ENCODE measurements at places on chromosomes 12 and 14.
A peak's percentile ranks its signal among the peaks of the same experiment; 100 is the strongest.

DNA sequence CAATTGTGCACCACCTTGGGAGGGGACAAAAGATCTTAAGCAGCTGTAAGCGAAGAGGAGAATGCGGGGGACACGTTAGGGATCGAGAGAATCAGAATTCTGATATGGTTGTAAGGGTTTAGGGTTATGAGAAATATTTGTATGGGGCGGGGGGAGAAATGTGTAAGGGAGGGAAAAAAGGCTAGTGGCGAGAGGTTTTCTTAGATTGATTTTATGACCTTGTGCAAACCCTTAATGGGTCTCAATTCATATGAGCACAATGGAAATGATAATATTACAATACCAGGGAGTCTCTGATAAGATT is 396 bp downstream of the NDUFA9 start:
- no peak for DNase-seq

DNA sequence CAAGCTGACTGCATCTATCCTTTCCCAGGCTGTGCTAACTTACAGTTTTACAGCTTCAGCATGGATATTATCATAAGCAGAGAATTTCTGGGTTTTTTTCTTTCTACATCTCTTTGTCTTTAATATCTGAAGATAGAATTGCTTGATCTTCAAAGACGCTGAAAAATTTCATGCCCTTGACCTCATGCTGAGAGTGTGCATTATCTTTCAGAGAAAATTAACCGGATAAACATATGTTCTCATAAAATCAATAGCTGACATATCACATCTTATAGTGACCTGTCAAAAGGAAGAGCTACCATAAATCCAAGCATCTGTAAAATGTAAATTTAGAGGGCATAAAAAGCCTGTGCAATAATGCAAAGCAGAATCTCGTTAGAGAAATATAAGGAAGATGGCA is 1704.1 kb upstream of the FLRT2 start:
- no peak for DNase-seq

- no peak for DNase-seq
Observed at GRCh38 chr12:28586481-28586880, 396.2 kb downstream of the CCDC91 start.

GRCh38 chr12:3042826-3043225 is 34.4 kb upstream of the TSPAN9 start:
- DNase-seq, result no peak

GRCh38 chr14:48274826-48275225 is 599.4 kb upstream of the MDGA2 start:
- no peak for DNase-seq

DNA sequence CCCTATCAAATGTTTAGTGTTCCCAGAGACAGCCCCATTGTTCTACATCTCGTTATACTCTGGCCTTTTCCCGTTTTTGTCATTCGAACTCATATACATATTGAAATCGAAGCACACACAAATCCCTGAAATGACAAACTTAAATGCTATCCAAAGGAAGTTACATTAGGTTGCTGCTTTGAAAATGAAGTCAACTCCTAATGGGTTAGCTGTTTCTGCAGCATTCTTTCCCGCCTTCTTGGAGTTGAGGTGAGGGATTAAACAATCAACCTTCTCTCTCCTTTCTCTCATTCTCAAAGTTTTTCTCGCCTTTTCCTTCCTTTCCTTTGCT is 642 bp upstream of the PHC1 start:
- peak; percentile 43 for DNase-seq

DNA sequence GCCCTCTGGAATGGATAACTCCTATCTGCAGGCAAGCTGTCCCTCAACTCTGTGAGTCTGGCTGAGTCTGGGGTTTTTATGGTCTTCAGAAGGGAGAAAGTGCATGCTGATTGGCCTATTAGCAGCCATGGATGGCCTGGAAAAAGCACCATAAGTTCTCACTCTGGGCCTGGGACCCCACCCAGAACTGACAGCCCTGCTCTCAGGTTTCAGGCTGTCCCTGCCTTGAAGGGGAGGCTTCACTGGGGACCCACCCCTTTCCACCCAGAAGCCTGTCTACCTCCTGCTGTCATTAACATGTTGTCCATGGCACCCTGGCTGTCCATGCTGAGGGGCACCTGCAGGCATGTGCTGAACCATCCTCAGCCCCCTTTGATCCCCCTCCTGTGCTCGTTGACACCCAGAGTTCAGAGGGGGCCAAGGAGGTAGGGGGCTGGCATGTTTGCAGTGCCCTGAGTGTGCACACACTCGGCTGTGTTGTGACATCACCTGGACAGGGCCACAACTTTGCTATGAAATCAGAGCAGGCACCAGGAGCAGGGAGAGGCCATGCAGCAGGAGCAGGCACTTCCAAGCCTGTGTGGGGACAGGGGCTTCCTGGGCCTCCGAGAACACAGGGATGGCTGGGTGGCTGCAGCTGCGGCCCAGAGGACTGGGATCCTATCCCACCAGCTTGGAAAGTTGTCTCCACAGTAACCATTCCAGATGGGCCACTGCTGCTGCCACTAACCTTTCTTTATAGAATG is 84.7 kb downstream of the ACSS3 start:
- DNase-seq, result no peak

GRCh38 chr14:61188978-61189808 is 91.9 kb downstream of the TMEM30B start:
- DNase-seq, result peak; percentile 82

- no peak for DNase-seq
Observed at GRCh38 chr14:75554482-75554881, 23.9 kb upstream of the FLVCR2 start.

DNA sequence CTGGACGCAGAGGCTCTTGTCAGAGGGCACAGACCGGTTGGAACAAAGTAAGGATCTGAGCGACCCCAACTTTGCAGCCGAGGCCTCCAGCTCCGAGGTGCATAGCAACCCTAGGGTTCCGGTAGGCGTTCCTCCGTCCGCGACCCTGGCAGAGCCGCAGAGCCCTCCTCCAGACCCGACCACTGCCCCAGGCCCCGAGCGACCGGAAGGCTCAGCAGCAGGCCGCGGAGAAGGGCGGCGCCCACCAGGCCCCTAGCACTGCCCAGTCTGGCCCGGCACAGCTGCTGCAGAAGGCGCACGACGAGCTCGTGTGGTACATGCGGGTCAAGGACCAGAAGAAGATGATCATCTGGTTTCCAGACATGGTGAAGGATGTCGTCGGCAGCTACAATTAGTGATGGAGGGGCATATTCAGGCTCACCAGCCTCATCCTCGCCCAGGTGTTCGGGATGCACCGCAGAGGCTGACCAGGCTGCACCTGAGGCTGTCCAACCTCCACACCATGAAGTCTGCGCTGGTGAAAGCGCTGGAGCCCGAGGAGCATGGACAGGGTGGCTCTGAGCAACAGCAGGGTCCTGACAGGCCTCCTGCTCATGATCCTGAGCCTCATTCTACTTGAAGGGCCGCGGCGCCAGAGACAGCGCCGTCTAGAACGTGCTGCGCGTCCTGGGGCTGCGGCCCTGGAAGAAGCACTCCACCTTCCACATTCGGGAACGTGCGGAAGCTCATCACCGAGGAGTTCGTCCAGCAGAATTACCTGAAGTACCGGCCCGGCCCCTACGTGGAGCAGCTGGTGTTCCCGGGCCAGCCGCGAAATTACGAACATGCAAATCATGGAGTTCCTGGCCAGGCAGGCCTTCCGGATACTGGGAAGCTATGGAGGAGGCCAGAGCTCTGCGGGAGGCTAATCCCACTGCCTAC is 24.5 kb downstream of the CAPS2 start:
- DNase-seq, result no peak

- DNase-seq, result no peak
Observed at GRCh38 chr14:62118461-62118860, 356.2 kb downstream of the SNAPC1 start.

- no peak for DNase-seq
Observed at GRCh38 chr14:61089126-61089750, 108.2 kb downstream of the SLC38A6 start.

DNA sequence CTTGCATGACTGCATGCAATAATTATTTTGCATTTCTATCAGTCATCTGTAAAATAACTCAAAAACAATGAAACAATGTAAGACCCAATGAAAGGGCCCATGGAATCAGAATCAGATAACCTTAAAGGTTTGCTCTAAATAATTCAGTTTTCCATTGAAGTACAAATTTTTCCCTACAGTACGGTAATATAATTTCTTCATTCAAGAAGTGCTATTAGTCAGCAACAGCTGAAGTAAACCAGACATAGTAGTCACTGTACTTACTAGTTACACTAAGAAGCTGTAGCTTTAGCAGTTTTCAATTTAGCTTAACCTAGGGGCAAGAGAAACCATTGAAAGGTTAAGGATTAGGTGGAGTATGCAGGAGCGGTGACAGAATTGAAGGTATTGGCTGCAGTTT is 43.5 kb downstream of the BCAT1 start:
- no peak for DNase-seq

- peak; percentile 94 for DNase-seq
Observed at GRCh38 chr12:114662512-114663177, 21.3 kb downstream of the TBX3 start.

DNA sequence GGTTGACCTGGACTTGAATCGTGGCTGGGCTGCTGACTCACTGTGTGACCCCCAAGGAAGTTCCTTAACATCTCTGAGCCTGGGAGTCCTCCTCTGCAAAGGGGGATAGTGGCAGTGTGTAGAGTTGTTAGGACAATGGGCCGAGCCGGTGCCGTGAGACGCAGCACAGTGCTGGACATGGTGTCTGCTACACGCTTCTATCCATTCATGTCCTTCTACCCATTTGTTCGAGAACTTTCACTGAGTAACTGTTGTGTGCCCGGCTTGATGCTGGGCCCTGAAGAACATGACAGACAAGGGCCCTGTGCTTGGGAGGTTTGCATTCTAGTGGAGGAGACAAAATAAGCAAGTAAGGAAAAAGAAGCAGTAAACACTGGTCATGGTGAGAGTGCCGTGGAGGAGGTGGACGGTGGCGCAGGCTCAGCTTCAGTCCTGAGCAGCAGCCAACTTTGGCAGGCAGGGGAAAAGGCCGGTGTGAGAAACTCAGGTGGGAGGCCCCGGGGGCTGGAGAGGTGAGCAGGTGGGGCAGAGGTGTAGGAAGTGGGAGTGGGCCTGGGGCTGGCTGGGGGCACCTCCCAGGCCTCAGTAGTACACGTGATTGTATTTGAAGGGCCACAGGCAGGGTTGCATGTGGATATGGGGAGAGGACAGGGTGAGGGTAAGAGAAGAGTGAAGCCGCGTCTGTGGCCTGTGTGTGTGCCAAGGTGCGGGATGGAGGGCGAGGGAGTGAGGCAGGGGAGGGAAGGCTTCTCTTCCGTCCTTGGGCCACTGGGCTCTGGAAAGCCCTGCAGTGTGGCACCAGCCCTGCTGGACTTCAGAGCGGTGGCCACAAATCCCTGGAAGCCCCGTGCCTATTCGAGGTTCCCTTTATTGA is 13.8 kb downstream of the VASH1 start:
- DNase-seq, result no peak

DNA sequence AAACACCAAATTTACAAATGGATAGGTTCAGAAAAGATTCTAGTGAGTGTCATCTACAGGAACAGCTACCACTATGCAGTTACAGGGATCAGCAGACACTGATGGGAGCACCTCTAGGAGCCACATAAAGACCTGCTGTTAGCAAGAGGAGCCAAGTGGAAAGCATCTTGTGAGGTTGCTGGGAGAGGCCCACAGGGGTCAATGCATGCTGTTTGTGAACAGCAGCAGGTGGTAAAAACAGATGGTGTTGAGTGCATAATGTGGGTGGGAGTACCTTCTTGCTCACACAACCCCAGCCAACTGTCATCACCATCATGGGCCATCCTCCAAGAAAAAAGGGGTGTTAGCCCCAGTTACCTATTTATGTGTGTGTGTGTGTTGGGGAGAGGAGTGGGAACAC is 215.2 kb upstream of the SSTR1 start:
- no peak for DNase-seq

- DNase-seq, result no peak
Observed at GRCh38 chr12:64612843-64613242, 2.5 kb downstream of the RASSF3 start.

- no peak for DNase-seq
Observed at GRCh38 chr12:101181776-101182175, 28.3 kb downstream of the SLC5A8 start.

DNA sequence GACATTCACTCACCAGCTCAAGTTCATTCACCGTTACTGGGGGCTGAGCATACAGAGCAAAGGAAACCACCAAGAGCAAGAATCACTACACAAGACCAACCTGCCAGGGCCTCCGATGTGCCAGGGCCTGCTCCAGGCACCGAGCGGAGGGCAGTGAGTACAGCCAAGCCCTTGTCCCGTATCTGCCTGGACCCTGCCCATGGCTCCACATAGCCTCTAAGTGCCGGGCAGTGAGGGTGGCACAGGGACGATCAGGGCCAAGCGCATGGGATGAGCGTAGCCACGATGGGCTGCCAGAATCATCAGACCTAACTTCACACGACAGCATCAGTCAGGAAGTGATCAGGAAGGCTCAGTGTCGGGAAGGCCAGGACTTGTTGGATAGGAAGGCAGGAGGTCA is 199.6 kb downstream of the BCL11B start:
- no peak for DNase-seq

DNA sequence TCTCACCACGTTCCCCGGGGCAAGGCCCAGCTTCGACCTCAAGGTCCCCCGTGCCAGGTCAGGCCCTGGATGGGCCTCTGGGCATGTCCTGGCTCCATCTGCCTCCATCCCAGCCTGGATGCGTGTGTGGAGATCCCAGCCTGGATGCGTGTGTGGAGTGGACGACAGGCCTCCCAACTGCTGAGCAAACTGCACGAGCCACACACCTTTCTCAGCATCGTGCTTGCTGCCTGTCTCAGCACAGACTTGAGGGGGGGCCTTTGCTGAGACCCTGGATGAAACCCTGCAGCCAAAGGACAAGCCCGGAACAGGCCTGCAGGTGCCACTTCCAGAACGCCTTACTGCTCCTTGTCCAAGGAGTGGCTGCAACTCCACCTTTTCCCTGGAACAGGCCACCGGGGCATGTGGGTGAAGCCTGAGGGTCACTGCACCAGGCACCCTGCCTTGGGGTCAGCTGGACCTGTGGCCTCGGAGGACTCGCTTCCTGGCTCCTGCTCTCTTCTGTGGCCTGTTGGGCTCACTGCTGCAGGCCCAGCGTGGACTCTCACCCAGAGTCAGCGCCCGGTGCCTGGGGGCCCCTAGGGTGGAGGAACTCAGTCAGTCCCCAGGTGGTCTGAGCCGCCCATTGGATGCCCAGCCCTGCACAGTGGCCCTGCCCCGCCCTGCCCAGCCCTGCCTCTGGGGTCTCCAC is 176.0 kb downstream of the KIF26A start:
- DNase-seq, result no peak

- DNase-seq, result no peak
Observed at GRCh38 chr14:104556256-104557021, 23.1 kb upstream of the C14orf180 start.

DNA sequence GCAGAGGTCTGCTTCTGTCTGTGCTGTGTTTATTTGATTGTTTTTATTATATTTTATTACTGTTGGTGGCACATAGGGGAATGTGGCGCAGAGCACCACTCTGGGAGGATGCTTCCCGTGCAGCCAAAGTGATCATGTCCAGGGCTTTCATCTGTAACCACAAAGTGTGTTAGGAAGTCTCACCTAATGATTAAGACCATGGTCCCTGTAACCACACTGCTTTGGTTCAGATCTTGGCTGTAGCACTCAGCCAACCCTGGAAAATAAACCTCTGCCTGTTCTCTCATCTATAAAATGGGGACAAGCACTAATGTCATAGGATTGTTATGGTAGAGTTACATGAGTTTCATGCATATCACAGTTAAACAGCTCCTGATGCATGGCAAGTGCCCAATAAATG is 1.9 kb downstream of the RESF1 start:
- DNase-seq, result no peak

Data from adipocyte (in vitro differentiated cells).